ENCODE measurements at places on chromosomes 16 and 17.

DNA sequence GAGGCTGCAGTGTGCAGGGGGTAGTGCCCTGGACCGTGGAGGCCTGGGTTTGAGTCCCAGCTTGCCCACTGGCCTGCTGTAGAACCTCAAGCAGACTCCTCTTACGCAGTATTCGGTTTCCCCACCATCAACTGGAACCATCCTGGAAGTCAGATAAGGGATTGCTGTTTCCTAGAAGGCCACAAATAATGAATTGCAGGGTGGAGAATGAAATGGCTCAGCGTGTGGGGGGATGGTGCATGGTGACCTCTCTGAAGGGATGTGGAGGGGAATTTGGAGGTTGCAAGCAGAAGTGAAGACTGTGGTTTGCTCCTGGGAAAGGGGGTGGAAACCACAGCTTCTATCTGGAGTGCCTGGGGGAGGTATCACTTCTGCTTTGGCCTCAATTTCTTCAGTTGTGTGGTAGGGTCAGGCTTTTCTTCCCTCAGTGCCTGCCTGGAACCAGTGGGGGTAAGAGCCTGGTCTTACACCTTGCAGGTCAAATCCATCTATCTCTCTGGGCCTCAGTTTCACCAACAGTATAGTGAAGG lies 1.7 kb downstream of the ADGRG5 start:
- DNase-seq: peak; percentile 24

DNA sequence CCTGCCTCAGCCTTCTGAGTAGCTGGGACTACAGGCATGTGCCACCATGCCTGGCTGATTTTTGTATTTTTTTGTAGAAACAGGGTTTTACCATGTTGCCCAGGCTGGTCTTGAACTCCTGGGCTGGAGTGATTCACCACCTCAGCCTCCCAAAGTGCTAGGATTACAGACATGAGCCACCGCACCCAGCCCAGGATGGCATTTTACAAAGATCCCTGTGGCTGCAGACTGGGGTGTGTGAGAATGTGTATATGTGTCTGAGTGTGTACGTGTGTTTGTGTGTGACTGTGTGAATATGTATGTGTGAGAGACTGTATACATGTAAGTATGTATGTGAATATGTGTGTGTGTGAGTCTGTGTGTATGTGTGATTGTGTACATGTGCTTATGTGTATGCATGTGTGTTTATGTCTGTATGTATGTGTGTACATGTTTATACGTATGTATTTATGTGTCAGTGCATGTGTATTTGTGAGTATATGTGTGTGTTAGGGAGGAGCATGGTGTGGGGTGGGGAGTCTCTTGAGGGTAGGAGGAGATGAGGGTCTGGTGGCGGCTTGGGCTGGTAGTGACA lies 17.0 kb downstream of the RPTOR start:
- DNase-seq: no peak

DNA sequence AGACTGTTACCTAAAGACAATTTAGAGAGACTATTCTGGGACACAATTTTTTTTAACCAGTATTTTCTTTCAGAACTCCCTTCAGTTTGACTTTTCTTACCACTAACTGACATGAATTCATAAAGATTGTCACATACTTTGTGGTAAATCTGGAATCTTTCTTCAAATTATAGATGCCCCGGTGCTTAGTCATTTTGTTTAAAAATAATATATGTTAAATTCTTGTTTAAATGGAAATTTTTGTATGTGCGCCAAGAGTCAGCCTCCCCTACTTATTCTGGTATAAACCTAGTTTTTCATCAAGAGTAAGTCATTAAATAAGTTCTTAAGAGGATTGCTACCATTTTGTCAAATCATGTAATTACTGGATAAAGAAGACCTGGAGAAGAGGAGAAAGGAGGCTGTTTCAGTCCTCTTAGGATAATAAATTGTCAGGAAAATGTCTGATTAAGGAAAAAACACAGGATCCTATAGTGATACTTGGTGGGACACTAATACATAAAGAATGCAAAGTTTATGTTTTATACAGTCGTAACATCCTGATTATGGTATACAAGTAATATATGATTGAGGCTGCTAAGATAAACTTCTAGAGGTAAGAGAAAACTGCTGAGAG lies 424.4 kb downstream of the PMP22 start:
- no peak for DNase-seq

DNA sequence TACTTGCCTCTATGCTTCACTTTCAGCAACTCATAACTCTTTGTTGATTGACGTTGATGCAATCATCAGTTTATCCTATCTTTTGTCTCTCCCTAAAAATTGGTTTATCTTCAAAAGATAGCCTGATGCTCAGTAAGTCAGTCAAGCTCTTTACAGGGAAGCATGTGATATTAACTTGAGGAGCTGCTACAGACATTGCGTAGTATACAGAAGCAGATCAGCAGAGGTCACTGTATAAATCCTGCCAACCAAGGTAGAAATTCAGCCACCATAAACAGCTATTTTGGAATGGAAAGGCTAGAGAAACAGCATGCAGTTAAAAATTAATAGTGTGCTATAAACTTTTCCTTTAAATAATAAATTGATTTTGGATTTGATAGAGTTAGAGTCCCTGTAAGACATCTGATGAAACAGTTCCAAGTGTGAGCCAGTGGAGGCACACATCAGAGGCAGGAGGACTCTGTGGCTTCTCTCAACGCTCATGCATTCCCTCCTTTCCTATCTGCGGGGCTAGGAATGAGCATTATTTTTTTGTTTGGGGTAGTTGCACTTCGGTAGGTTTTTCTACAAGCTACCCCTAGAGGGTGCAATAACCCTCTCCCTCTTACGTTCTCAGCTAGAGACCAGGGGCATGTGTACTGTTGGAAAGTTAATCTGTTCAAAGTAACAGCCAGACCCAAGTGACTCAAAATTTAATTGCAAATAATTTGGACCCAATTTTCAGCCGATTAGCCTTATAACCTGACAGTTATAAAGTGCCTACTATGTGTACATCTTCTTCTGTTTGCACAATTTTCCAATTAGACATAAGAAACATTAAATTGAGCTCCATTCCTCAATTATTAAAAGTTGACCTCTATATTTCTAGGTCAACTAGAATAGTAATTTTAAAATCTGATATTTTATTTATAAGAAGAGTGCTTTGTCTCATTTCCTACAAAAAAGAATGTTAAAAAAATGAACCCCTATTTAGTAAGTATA lies 647.7 kb upstream of the SOX9 start:
- DNase-seq: no peak

- DNase-seq: no peak
These were observed 32.6 kb downstream of the CTCF start for GRCh38 chr16:67594956-67595355.

DNA sequence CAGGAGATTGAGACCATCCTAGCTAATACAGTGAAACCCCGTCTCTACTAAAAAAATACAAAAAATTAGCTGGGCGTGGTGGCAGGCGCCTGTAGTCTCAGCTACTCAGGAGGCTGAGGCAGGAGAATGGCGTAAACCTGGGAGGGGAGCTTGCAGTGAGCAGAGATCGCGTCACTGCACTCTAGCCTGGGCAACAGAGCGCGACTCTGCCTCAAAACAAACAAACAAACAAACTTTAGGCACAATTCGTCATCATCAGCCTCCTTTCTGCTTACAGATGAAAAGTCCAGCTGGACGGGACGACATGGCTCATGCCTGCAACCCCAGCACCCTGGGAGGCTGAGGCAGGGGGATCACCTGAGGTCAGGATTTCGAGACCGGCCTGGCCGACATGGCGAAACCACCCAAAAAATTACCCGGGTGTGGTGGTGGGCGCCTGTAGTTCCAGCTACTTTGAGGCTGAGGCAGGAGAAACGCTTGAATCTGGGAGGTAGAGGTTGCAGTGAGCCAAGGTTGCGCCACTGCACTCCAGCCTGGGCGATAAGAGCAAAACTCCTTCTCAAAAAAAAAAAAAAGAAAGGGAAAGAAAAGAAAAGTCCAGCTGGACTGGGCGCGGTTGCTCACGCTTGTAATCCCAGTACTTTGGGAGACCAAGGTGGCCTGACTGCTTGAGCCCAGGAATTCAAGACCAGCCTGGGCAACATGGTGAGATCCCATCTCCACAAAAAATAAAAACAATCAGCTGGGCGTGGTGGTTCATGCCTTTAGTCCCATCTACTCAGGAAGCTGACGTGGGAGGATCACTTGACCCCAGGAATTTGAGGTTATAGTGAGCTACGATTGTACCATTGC lies 1.5 kb upstream of the SPIRE2 start:
- no peak for DNase-seq

DNA sequence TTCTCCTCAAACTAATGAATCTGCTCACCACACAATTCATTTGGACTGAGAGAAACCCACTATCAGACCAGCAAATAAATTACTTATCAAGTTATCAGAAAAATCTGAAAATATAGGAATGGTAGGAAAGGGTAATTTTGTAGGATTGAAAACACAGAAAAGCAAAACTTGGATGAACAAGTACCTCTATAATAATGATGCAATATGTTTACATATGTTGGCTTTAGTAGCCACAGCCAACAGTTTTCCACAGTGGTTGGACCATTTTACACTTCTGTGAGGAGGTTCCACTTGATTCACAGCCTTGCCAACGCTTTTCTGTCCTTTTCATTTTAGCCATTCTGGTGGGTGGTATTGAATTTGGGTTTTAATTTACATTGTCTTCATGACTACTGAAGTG lies 10.6 kb upstream of the GINS3 start:
- no peak for DNase-seq

- peak; percentile 47 for DNase-seq
These were observed 6.9 kb downstream of the HERPUD1 start for GRCh38 chr16:56938664-56939513.

DNA sequence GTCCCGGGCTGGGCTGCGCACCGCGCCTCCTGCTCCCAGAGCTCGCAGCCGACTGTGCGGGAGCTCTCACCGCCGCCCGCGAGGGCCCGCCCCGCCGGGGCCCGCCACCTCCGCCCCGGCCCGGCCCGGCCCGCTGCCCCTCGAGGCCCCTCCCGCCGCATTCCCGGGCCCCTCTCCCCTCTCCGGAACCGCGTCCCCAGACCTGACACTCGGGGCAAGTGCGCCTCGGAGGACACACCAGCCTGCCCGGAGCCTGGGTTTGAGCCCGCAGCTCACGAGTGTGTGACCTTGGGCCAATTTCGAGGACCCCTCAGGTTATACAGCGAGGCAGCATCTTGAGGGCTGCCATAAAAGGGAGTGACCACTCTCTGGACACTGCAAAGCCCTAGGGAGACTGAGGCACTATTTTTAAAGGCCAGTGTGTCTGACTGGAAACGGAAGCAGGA lies 2.0 kb upstream of the GRIN2C start:
- no peak for DNase-seq

DNA sequence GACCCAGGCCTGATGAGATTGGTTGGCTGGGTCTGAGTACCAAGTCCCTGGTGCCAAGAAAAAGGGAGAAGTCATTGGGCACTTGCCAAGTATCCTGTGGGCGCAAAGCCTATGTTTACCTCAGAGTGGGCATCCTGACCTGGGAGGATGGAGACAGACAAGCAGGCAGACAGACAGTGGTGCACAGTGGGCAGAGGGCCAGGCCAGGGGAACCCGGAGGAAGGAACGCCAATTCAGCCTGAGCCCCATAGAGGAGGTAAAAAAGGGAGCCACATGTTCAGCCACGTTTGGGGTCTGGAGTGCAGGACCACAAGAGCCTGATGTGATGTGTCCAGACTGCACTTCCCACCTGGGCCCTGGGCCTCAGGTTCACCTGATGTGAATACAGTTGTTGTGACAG lies 5.4 kb downstream of the PHKG2 start:
- no peak for DNase-seq
